ENCODE measurements at places on chromosomes 16 and 17. TPM values are rescaled to one million over a fixed set of nuclear protein-coding genes. Genes with fewer than 3 reads are reported as not detected.

DNA sequence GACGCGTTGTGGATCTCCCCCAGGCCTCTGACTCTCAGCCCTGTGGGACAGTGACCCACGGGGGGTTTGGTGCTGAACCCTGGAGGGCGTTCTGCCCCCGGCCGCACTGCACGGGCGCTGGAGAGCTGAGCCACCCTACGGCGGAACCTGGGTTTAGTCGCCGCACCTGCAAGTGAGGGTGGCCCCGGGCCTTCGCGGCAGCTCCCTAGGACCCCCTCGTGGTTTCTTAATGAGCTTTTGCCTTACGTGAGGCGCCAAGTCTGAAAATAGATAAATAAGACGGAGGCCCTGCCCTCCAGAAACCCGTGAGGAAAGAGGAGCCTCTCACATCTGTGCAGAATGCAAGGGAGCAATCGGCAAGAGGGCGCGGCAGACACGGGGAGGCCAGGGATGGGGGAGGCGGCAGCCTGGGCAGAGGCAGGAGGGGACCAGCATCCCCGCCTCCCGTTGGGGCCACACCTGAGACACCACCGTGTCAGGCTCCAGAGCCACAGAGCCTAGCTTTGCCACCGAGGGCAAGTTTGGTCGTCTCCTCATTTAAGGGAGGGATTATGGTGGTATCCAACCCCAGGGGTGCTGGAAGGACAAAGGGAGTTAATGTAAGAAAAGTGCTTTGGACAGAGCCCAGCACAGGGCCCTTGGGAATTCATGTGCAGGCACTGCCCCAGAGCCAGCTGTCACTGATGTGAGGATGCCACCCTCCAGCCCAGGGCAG is 153.2 kb upstream of the CHMP6 start:
- DNase-seq: no peak

DNA sequence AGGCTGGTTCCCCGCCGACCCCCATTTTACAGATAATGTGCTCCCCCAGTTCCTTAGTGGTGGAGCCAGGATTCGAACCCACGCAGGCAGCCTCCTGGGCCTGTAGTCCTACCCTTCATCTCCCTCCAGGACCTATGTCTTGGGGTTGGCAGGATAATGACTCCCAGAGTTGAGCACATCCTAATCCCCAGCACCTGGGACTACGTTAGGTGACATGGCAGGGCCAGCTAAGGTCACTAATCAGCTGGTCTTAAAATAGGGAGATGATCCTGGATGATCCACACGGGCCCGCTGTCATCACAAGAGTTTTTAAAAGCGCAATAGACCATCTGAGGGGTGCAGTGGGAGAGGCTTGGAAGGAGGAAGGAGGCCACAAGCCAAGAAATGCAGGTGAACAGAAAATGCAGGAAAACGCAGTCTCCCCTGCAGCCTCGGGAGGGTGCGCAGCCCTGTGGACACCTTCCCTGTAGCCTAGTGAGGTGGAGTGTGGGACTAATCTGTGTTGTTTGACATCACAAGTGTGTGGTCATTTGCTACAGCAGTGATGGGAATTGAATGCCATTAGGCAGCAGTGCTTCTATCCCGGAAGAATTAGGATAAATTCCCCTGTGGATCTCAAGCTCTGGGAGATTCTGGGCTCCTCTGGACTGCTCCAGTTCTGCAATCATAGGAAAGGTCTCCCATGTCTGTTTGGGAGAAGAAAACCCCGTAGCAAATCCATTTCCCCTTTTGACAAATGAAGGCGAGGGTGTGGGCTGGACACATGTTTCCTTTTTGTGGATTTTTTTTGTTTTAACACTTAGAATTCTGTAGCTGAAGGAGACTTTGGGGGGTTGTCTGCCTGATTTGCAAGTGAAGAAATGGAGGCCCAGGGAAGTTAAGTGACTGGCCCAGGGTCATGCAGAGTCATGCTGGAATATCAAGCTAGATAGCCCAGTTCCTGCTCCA is 297.7 kb downstream of the SEC14L1 start:
- DNase-seq: no peak

DNA sequence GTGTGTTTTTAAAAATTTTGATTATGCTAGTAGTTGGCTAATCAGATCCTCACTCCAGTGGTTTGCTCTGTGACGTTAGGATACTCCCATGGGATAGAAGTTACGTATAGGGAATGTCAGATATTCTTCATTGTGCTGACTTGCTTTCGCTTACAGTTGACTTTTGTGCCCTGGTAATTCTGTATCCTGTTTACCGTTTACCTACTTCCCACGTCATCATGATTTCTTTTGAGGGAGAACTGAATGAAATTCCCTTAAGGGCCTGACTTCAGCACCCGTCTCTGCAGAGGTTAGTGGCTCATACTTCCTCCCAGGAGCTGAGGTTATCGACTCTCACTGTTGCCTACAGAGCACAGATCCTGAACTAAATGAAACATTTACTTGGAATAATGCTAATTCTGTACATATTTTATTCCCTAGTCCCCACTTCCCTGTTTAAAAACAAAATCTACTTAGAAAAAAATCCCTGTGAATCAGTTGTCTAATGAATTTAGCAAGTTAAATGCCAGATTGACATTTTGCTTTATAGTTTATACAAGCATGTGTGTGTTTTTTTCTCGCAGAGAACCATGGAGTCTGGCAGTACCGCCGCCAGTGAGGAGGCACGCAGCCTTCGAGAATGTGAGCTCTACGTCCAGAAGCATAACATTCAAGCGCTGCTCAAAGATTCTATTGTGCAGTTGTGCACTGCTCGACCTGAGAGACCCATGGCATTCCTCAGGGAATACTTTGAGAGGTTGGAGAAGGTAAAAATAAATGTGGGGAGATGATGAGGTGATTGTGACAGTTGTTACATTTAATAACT is 2.8 kb downstream of the PRKAR1A start:
- DNase-seq: peak; percentile 20

- DNase-seq: no peak
Measured at GRCh38 chr17:9766970-9767369, 24.4 kb downstream of the DHRS7C start.

- DNase-seq: no peak
Measured at GRCh38 chr17:55532670-55533069, 21.4 kb upstream of the SMIM36 start.

GRCh38 chr16:73086108-73086507 is 38.2 kb upstream of the ZFHX3 start:
- no peak for DNase-seq

DNA sequence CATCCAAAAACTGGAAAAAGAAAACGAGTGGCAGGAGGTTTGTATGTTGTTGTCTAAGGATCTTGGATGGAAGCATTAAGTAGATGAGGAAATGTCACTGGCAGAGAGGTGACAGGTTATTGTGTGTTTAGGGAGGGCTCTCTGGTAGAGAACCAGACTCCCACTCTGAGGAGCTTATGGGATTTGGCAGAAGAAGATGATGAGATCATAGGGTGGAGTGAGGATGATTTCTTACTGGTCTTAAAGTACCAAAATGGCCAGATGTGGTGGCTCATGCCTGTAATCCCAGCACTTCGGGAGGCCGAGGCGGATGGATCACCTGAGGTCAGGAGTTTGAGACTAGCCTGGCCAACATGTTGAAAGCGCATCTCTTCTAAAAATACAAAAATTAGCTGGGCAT is 9.0 kb downstream of the WWOX start:
- DNase-seq: no peak

DNA sequence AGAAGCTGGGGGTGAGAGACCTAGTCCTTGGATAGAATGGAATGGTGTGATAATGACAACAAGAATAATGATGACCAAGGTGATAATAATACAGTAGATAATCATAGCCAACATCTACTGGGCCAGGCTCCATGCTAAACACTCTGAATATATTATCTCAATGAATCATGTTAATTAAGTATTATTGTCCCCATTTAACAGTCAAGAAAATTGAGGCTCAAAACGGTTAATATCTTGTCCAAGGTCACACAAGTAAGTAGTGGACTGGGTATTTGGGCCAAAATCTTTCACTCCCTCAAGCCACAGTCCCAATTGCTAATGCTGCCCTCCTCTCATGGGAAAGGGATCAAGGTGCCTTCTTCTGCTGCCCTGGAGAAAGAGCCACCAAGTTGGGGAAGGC is 3.9 kb upstream of the KRT19 start:
- no peak for DNase-seq

DNA sequence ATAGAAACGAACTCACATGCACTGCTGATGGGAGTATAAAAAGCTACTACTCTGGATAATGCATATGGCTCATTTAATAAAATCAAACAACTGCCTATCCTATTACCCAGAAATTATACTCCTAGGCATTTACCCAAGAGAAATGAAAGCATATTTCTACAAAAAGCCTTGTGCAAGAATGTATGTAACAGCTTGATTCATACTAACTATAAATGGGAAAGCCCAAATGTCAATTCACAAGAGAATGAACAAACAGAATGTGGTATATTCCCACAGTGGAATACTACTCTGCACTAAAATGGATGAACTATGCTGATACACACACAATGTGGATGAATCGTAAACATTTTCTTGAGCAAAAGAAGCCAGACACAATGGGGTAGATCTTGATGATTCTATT is 38.4 kb downstream of the KIAA0753 start:
- DNase-seq: no peak

GRCh38 chr16:48117217-48118105 is 38.3 kb downstream of the ABCC12 start:
- peak; percentile 75 for DNase-seq

DNA sequence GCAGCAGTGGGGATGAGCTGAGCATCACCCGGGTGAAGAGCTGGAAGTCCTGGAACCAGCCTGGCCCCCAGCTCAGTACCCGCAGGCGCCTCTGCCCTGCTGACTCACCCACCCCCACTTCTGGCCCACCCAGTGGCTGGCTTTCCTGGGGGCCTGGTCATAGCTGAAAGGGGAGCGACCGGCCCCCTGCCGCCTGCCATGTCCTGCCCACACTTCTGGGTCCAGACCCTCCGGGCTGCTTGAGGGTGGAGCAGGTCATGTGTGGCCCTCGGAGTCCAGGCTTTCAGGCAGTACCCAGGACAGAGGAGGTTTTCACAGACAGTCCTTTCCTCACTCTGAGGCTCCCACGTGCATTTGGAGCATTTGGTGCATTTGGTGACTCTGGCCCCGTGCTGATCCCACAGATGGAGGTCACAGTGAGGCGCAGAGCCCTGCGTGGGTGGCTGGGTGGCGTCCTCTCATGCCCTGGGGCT is 7.1 kb upstream of the PIEZO1 start:
- DNase-seq: no peak

- DNase-seq: peak; percentile 56
Measured at GRCh38 chr16:8936421-8936820, 27.3 kb downstream of the USP7 start.

DNA sequence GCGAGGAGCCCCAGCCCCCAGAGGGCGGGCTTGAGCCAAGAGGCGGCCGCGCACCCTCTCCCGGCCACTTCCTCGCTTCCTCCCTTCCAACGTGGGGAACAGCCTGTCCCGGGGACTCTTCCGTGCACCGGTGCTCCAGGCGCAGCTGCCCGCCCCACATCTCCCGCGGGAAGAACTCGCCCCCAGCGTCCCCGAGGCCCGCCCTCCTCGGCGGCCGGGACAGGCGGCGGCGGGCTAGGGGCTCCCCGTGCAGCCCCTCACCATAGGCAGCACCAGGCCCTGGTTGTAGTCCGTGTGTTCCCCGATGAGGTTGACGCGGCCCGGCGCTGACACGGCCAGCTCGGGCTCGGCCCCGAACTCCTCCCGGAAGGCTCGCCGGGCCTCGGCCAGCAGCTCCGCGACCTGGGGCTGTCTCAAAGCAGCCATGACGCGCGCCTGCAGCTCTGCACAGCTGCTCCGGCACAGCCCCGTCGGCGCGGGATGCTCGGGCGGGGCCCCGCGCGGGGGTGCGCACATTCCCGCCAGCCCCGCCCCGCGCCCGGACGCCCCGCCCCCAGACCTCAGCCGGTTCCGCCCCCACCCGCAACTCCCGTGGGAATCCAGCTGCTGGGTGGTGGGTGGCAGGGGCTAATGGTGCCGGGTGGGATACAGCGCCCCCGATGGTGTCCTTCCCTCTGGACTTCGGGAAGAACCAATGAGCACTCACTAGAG is at the start of gene GALK1:
Gene GALK1, minus strand, starts transcription at position 482 of the 711 bp plus-strand sequence. Its CDS starts 56 bp downstream, at position 426.
- peak; percentile 78 for DNase-seq

DNA sequence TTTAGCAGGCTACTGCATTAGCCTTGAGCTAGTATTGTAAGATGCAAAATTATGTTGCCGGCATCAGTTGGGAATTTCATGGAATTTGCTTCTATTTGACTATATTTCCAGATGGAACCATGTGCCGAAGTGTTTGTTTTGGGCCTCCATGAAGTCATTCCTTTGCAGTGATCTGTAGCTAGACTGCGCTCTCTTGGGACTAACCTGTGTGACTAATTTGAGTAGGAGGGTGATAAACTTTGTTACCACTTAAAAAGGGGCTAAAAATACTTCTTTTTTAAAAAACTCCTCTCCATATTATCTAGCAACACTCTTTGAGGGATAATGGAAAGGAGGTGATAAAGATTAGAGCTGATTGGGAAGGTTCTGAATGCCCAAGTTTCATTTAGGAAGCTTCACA is 166.8 kb upstream of the TBX2 start:
- no peak for DNase-seq

DNA sequence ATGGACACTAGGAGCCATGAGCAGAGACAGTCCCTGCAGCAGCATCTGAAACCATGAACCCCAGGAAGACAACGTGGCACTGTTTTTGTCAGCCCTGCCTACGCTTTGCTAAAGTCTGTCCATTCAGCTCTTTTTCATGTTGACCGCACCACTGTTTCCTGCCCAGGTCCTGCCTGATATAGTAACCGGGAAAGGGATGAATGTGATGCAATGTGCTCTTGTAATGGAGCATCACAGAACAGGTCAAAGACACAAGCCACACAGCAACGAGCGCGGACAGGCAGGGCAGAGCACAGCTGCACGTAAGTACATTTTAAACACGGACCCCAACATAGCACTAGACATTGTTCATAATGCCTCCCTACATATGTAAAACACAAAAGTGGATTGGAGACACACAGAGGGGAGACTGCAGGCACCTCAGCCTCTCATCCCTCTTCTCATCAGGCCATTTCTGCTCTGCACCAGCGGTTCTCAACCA is 16.9 kb upstream of the TNFRSF13B start:
- no peak for DNase-seq

GRCh38 chr16:57837305-57838125 is 35.2 kb upstream of the KIFC3 start:
- no peak for DNase-seq

The EXOC3L1 gene
- polyA plus RNA-seq: not detected

The EVPL gene
- 13.9 TPM for polyA plus RNA-seq

The KRT24 gene
- polyA plus RNA-seq: not detected

The RTN4RL1 gene
- 1.8 TPM for polyA plus RNA-seq

The SSTR5 gene
- polyA plus RNA-seq: 0.06 TPM

The PPP1R27 gene
- polyA plus RNA-seq: not detected

The HOXB9 gene
- polyA plus RNA-seq: 5.6 TPM

The OMG gene
- polyA plus RNA-seq: not detected

The MFAP4 gene
- polyA plus RNA-seq: 0.04 TPM

The CAVIN1 gene
- polyA plus RNA-seq: 377 TPM

The SYCE1L gene
- polyA plus RNA-seq: 8.0 TPM

The SYT17 gene
- polyA plus RNA-seq: 9.8 TPM

The CNTNAP1 gene
- 7.1 TPM for polyA plus RNA-seq
